ENCODE measurements at places on chromosomes 7 and 10. TPM values are rescaled to one million over a fixed set of nuclear protein-coding genes. Genes with fewer than 3 reads are reported as not detected.

UCMA gene
- total RNA-seq = not detected

CFAP58 gene
- total RNA-seq = 0.08 TPM

PDZD7 gene
- total RNA-seq = 0.67 TPM

CFAP69 gene
- total RNA-seq = 1.7 TPM

ADAP1 gene
- total RNA-seq = 4.0 TPM

EPHA1 gene
- total RNA-seq = 0.07 TPM

GJD4 gene
- total RNA-seq = not detected

PNLIPRP2 gene
- not detected for total RNA-seq

FZD1 gene
- 2.1 TPM for total RNA-seq

FFAR4 gene
- 0.08 TPM for total RNA-seq

CHRM2 gene
- total RNA-seq = not detected

ANXA8 gene
- 35.1 TPM for total RNA-seq

Measured in A549 treated with Hydrocortisone at 1 μM for 4 hours (cell line).